Neural crest cell (in vitro differentiated cells): ENCODE measurements at places on chromosomes 6 and 20.

DNA sequence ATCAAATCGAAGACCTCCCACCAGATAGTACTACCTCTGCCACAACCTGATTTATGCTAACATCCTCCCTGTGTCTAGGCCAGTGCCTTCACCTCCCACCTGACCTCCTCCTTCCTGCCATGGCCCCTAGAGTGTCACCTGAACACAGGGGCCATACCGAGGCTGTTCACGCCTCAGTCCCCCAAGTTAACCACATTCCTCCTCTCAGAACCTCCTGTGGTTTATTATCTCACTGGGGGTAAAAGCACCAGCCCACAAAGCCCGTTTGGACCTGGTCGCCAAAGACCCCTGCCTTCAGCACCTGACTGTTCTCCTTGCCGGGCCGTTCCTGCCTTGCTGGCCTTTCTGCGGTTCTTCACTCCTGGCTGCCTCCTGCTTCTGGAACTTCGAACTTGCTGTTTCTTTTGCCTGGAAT, 13.7 kb downstream of the MAS1 start:
- no peak for DNase-seq

DNA sequence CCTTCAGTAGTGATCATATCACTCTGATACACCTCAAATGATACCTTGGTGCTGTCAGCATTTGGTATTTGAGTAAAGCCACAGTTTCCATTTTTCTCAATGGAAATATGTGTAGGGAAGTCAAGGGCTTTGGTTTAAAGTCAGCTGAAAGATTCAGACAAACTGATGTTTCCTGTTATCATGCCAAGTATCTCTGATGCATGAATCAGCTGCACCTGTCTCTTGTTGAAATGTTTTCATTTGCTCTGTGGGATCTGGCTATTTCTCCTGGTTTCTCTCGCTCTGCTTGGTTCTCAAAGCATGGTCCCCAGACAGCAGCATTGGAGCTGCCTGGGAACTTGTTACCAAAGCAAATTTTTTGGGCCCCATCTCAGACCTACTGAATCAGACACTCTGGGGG, 23.5 kb downstream of the ZFP64 start:
- no peak for DNase-seq

GRCh38 chr6:150237626-150238025, 94.8 kb downstream of the PPP1R14C start:
- no peak for DNase-seq

DNA sequence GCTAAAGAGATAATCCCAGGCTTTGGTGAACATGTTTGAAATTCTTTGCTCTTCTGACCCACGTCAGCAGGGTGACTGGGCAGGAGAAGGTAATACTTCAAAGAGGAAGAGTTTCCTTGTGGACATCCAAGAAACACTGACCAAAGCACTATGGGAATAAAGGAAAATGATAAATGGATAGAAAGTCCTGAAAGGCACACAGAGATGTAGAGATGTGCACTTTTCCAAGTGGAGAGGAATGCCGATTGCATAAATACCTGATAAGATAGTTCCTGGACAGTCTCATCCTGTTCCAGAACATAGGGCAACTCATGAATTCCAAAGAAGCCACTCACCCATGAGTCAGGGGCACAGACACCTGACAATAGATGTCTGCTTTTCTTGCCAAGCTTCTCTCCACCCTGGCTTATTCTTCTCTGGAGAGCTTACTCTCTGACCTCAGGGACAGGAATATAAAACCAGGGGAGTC, 191.3 kb upstream of the FOXA2 start:
- no peak for DNase-seq

- no peak for DNase-seq
Measured at GRCh38 chr6:15331629-15332251, 85.9 kb downstream of the JARID2 start.

DNA sequence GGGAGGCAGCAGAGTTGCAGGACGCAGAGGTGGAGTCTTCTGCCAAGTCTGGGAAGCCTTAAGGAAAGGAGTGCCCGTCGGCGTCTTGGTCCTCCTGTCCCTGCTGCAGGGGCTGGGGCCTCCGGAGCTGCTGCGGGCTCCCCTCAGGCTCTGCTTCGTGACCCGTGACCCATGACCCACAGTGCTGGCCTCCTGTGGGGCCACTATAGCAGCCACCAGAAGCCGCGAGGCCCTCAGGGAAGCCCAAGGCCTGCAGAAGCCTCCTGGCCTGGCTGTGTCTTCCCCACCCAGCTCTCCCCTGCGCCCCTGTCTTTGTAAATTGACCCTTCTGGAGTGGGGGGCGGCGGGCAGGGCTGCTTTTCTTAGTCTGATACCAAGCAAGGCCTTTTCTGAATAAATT, 3.3 kb upstream of the COL9A3 start:
- no peak for DNase-seq

DNA sequence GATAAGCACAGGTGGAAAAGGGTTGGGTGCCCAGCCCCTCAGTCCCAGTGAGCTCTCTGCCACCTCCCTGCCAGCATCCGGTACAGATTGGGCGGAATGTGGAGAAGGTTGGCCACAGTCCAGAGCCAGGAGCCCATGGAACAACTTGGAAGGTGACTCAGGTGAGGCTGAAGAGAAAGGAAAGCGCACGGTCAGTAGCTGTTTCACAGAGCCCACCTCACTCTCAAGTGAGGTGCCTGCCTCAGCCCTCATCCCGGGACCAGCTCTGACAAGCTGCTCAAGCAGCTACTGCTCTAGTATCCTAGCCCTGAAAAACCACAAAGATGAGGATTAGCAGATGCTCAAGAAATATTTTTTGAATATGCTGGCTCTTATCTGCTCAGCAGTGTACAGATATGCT, 1.1 kb upstream of the MMP24OS start:
- no peak for DNase-seq

DNA sequence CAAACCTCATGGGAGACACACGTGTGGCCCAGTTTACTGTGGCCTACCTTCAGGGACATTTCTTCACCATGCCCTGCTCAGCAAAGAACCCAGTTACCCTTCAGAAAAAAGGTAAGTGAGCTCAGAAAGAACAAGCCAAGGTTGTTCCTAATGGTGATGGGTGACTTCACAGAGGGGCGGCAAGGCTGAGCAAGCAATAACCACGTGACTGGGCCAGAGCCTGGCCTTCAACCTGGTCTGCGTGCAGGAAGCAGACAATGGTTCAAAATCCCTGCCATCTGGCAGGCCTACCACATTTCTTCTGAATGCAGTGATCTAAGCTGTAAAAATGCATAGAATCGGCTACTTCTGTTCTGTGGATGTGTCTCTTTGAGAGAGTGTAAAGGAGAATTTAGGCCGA, 115.5 kb upstream of the CST7 start:
- DNase-seq, result no peak

DNA sequence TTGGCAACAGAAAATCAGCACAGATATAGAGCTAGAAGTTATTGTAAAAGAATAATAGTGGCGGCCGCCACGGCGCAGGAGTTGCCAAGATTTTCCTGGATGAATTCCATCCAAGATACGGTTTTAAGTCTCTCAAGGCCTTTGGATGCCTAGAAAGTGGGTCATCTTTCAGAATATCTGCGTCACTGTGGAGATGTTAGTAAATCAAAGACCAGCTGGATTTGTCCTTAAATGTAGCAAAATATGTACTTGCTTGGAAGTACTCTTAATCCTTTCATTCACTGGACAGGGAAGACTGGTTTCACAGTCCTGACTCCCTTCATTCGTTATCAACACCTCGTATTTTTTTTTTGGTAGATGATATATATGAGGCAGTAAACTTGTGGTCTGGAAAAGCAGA, 83.0 kb downstream of the SLC22A3 start:
- DNase-seq, result no peak

DNA sequence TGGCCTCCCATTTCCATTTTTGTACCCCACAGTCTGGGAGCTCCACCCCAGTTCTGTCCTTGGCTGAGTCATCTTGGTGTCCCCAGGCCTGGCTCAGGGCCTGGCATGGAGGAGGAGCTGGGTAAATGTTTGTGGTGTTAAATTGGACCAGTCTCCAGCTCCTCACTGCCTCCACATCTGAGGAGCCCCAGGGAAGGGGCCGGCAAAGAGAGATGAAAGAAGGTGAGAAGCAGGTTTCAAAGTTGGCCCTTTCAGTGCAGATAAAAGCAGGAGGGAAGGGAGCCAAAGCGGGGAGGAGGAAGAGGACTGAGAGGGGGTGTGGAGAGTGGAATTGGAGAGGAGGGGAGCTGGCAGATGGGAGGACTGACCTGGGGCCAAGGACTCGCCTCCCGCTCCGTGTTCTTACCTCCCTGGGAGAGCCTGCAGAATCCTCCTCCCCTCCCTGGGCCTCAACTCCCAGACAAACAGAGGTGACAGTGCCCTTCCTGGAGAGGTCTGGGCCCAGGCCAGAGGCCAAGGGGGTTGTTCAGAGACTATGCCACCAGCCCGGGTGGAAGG, 89.0 kb downstream of the CD40 start:
- no peak for DNase-seq

DNA sequence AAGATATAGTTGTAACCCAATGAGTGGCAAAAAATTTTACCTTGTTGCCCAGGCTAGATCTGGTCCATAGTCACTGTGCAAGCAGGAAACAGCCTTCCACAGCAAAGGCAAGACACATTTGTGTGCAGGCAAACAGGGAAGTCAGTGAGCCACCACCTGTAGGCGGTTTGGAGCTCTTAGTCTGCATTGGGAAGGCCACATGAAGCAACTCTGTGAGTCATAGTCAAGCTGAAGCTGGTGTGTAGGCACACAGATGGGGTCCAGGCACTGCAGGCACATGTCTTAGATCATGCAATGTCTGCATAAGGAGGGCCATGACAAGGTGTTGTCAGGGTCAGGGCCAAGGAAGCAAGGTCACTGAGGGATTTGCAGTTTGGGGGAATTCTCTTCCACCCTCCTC, 543.2 kb upstream of the EPHA7 start:
- DNase-seq, result no peak

DNA sequence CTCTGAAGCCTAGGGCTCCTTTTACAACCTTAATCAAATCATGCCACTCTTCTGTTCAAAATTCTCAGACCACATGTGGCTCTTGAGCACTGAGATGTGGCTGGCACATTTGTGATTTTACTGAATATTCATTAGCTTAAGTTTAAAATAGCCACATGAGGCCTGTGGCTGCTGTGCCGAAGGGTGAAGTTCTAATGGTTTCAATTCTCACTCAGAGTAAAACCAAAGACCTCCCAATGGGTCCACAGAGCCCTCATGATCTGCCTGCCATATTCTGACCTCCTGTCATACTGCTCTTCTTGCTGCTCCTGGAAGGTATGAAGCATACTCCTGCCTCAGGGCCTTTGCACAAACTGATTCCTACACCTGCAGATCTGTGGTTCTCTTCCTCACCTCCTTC, 7.8 kb upstream of the CST3 start:
- DNase-seq, result no peak

DNA sequence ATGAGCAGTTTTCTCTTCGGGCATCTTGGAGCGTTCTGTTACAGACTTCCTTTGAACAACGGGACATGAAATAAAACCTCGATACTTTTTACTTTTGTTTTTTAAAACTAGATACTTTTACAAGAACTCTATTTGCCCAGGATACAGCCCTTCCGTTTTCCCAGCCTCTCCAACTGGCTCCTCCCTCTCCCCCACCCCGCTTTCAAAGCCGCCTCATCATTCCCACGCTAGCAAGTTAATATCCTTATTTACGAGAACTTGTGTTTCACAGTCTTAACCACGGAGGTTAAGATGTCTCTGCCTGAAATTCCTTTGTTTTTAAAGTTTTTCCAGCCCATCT, 241 bp upstream of the CFAP206 start:
- no peak for DNase-seq

- no peak for DNase-seq
Measured at GRCh38 chr6:13664703-13665352, 46.8 kb downstream of the RANBP9 start.

GRCh38 chr20:58096880-58097423, 131.5 kb downstream of the ANKRD60 start:
- DNase-seq, result no peak

DNA sequence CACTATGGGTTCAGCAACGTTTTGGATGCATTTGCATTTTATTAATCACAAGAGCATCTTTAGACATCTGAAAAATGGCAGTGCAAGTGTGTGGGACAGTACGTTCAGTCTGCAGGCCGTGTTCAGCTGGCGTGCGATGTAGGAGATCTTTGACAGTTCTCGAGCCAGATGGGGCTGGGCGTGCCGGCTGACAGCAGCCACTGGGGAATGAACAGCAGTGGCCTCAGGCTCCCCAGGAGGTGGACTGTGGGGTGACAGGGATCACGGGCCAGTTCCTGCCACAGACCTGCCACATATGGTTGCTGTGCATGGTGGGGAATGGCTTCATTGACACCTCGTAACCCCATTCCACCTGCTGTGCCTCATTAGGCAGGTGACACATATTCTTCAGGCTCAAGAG, 16.4 kb upstream of the MLN start:
- no peak for DNase-seq

DNA sequence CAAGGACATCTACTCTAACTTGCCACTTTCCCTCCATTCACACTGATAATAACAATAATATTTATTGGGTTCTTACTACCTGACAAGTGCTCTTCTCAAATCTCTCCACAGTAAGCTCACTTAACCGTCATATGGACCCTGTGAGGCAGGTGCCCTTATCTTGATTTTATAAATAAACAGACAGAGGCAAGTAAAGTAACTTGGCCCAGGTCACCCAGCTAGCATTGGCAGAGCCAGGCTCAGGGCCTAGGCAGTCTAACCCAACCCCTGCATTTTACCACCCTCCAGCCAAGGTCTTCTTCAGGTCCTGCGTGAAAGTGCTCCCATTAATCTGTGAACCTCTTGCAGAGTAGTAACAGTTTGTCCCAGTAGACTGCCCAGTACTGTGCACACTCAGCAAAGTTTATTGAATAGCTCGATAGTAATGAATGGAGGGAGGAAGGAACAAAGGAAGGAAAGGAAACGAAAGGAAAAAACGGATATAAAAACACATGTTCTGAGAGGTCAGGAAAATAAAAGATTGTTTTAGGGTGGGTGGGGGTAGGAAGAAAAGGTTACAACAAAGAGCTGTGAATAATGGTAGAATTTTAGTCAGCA, 17.0 kb upstream of the STX11 start:
- DNase-seq, result no peak

DNA sequence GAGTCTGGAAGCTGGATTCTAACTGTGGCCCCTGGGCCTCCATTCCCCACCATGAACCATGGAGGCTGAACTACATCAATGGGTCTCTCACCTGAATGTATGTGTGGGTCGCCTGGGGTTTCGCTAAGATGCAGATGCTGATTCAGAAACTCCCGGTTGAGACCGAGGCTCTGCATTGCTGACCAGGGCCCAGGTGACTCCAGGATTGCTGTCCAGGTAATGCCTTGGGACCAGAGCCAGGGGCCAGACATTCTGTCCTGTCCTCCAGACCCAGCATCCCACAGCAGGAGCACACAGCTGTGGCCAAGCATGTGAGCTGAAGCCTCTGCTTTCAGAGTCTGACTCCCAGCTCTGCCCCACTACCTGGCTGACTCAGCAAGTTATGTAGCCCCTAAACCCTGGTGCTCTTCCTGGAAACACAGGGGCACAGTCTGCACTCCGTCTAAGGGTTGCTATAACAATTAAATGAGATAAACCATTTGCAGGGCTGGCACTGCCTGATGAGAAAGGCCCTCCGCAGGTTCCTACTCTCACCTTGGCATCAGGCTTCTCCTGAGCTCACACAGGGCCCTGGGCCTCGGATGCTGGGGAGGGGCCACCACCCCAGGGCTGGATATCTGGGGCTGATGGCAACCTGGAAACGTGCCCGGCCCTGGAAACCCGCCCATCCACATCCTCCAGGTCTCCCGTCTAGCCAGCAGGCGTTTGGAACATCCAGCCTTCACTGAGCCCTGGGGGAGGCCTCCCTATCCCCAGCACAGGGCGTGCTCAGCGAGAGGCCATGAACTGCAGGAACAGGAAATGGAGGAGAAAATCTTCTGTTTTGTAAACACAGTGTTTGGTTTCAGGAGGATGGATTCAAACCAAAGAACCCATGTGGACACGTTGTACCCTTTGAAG, 175.7 kb downstream of the DLL1 start:
- no peak for DNase-seq

GRCh38 chr6:26538572-26538902, 371 bp downstream of the HMGN4 start:
- no peak for DNase-seq
